ENCODE measurements at places on chromosomes 4 and X.

DNA sequence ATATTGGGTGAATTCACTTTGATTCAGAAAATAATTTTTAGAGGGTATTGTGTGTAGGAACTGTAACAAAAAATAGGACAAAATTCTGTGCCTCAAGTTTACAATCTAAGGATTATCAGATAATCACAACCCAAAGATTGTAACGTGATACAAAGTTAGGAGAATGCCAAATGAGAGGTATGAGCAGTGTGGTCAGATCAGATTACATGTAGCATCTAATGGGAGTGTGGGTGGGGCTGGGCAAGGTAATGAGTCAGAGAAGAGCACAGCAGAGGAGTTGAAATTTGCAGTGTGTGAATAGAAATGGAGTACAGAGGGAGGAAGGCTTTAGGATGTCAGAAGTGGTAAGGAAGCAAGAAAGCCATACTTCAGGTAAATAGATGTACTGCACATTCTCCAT is 103.4 kb upstream of the TEX13A start:
- no peak for DNase-seq

GRCh38 chr4:143597276-143597675 is 83.8 kb downstream of the SMARCA5 start:
- no peak for DNase-seq

DNA sequence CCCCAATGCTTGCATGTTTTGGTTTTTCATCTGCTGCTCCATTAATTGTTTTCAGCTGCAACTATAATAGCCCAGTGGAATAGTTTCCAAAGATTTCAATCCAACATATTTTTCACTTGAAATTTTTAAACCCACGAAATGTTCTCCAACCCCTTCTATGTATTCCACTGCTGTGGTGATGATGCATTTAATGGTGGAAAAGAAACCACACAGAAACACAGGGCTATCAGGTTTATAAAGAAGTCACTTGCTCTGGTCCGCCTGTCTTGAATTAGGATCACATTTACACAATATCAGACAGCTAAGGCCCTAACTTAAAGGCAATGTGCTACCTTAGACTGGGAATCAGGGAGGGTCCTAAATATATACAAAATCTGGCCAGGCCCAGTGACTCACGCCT is 35.0 kb downstream of the OPHN1 start:
- DNase-seq, result no peak

GRCh38 chr4:37463033-37463856 is 218.7 kb downstream of the NWD2 start:
- no peak for DNase-seq

DNA sequence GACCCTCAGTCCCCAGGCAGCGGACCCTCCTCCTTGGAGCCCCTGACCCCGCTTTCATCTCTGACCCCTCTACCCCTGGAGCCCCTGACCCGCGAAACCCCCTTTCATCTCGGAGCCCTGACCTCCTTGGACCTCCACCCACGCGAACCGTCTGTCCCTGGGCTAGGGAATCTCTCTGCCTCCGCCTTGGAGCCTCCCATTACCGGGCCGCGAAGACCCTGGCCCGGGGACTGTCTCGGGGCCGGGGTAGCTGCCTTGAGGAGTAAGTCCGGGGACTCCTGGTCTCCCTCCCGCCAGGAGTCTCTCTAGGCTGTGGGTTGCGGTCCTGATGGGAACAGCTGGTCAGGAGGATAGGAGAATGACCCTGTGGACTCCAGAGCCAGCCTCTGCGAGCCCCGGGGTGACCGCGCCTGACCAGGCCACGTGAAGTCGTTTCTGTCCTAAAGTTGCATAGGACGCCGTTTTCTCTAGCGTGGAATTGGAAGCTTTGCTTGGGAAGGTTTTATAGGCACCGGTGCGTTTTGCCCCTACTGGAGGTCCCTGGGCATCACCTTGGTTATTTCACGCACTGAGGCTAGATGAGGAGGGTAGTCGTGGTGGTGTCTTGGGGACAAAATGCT is 824 bp downstream of the TBC1D14 start:
- no peak for DNase-seq

DNA sequence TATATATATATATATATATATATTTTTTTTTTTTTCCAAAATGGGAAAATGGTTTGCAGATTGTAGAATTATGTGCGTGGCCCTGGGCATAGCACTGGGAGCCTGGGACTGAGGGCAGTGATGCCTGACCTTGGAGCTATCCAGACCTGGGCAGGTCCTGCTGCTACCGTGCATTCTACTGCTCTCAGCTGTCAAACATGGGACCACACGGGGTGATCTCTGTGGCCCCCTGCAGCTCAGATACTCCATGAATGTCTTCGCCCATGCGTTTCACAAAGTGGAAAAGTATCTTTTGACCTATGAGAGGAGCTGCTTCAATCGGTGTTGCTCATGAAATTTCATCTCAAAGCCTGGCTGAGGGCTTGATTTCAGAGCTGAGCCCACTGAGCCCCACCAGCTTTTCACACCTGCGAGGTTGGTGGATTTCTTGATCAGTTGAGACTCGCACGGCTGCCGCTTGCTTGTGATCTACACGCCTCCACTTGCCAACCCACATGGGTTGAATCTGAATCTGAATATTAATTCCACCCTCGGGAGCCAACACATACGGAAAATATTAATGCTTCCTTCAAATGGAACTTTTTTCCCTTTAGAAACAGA is 35.7 kb downstream of the ING2 start:
- no peak for DNase-seq

GRCh38 chrX:68936126-68936525 is 107.3 kb downstream of the EFNB1 start:
- no peak for DNase-seq

DNA sequence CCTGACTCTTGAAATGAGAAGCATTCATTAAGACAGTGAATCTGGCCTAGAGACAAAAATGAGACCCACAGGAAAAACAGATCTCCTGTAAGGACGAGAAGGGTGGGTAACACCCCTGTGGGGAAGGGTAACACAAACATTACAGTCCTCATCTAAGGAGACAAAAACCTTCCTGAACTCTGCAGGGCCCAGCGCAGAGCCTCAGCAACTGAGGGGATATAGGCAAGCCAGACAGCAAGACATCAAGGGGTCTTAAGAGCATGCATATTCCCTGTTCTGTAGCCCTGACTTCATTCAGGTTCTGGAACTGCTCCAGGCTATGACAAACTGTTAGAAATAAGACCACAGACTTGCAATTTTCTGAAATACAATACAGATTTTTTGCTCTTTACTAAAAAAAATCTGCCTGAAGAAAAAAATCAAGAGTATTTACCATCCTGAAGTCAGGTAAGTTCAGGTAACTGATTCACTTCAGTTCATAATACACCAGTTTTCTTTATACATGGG is 15.5 kb downstream of the COX18 start:
- DNase-seq, result no peak

GRCh38 chrX:134715930-134716619 is 57.8 kb upstream of the PLAC1 start:
- no peak for DNase-seq

DNA sequence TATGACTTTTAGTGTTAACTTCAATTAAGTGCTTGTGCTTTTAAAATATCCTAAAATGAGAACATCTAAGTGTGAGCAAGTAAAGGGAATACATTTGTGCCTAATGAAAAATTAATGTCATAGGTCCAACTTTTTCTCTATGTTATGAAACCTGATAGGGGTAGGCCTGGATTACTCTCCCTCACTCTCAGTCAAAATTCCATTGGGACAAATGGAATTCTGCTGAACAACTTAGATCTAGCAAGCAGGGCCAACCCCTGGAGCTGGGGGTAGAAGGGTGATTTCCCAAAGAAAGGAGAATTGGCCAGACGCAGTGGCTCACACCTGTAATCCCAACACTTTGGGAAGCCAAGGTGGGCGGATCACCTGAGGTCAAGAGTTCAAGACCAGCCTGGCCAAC is 67.4 kb downstream of the EDNRA start:
- DNase-seq, result no peak

- no peak for DNase-seq
Measured at GRCh38 chrX:45715748-45716147, 515.1 kb upstream of the DIPK2B start.

DNA sequence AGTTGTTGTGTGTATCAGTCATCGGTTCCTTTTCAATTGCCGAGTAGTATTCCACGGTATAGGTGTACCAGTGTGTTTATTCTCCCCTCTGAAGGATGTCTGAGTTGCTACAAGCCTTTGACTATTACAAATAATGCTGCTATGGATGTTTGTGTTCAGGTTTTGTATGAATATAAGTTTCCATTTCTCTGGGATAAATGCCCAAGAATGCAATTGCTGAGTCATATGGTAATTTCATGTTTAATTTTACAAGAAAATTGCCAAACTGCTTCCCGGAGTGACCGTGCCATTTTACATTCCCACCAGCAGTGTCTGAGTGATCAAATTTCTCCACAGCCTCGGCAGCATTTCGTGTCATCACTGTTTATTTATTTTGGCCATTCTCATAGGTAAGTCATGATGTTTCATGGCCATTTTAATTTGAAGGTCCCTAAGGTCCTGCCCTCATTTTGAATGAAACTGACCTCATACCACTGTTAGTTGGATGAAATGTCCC is 73.9 kb downstream of the IRF2 start:
- DNase-seq, result no peak

- no peak for DNase-seq
Measured at GRCh38 chr4:143095447-143095846, 89.3 kb upstream of the USP38 start.

DNA sequence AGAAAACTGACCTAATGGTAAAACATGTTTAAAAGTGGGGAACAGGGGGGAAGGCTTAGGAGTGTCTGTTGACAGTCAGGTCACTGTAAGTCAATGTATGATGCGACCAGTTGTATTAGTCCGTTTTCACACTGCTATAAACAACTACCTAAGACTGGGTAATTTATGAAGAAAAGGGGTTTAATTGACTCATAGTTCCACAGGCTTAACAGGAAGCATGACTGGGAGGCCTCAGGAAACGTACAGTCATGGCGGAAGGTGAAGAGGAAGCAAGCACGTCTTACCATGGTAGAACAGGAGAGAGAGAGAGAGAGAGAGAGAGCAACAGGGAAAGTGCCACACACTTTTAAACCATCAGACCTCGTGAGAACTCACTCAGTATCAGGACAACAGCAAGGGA is 13.0 kb upstream of the PLAC1 start:
- DNase-seq, result no peak

- DNase-seq, result no peak
Measured at GRCh38 chr4:83388313-83388676, 53.6 kb upstream of the HPSE start.

GRCh38 chr4:30753316-30753715 is 33.1 kb downstream of the PCDH7 start:
- DNase-seq, result no peak

GRCh38 chr4:7288751-7289523 is 96.6 kb downstream of the SORCS2 start:
- DNase-seq, result no peak

DNA sequence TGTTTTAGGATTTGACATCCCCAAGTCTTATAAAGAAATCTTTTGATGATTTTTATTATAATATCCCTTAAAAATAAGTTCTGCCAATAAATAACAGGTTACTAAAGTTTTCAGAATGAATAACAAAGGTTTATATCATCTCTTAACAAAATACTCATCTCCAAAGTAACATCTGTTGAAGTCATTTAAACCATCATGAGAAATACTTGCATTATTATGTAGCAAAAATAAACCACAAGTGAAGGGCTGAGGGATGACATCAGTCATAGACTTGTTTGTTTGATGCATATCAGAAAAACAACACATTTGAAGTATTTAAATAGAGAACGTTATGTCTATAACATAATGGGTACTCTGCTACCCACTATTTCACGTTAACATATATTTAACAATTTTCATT is 114.9 kb downstream of the SPOCK3 start:
- DNase-seq, result no peak

GRCh38 chr4:142396279-142396678 is 449.8 kb downstream of the INPP4B start:
- DNase-seq, result no peak

DNA sequence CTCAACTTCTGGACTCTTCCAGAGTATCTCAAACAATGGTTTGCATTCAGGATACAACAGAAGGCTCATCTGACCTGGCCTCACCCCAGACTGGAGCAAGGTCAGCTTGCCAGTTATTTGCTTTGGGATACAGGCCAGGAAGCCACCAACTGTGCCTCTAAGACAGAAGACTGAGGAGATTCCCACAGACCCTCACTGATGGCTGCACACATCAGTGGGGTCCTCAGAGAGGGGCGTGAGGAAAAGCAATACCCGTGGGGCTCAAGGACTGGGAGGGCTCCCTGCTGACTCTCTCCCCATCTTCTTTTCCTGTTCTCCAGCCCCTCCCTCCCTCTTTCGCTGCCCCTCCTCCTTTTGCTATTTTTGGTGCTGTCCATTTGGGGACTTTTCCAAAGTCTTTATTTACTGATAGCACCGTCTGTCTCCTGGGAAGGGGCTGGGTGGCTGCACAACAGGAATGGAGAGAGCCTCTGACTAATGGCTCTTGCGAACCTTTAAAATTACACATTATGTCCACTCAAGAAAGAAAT is 23.2 kb downstream of the RELL1 start:
- no peak for DNase-seq

DNA sequence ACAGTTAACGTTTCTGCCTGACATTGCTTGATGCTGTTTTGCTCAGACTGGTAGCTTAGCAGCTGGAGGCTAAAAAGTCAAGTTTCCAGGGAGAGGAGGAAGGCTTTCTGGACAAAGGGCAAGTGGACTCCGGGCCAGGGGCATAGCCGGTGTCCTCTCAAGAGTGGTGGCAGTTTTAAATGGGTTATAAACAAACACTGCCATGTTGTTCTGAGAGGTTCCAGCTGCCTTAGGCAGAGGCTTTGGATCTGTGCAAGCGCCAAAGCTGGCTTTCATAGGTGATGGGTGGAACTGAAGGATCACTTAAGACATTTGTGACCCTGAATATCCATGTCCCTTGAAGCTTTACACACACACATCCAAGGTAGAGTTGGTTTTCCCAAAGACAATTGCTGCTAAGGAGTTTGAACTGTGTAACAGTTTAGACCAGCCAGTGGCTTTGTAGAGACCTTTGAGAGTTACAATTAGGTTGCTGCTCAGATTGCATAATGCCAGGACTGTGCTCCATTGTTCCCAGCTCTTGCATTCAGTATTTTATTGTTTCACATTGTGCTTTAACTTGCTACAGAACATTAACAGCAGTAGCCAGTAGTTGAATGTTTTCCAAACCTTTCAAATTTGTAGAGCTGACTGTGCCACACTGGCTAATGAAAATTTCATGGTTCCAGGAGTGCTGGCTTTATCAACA is 54.1 kb upstream of the AP1S2 start:
- no peak for DNase-seq

DNA sequence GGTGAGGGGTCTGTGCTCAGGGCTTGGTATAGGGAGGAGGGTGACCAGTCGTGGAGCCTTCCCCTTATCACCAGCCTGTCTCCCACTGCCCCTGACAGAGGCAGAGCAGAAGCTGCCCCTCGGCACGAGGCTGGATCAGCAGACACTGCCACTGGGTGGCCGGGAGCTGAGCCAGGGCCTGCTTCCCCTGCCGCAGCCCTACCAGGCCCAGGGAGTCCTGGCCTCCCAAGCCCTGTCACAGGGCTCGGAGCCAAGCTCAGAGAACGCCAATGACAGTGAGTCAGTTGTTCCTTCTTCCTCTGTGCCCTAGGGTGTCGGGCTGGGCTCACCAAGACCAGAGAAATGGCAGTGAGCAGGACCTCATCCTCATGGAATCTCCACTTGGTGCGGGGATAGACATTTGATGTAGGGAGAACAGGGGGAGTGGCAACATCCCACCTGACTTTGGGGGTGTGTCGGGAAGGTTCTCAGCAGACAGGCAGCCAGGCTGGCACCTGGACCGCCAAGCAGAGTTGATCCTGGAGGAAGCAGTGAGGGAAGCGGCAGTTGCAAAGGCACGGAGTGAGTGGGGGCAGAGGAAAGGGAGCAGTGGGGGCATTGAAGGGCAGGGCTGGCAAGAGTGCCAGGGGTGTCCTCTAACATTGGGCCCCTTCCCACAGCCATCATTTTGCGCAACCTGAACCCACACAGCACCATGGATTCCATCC is 14.3 kb upstream of the UBA1 start:
- no peak for DNase-seq
